ENCODE measurements at places on chromosomes 3 and 15.

DNA sequence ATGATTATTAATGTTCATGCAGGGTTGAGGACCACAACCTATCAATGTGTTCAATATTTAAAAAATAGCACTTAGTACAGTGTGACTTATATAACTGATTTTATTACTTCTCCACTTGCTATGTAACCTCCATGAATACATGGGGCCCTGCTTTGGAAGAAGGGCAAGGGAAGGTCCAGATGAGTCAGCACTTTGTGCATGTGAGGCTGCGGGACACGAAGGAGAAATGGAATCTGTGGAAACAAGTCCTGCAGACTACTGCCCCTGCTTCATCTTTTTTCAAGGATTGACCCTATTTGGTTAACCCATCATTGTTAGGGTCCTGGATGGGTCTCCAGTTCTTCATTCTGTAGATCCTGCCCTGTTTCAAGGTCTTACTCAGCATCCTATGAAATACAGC lies 1.6 kb downstream of the NXPE3 start:
- peak; percentile 86 for DNase-seq

- no peak for DNase-seq
Measured at GRCh38 chr3:78863306-78864203, 904.2 kb downstream of the ROBO1 start.

- DNase-seq = peak; percentile 58
Measured at GRCh38 chr15:88376574-88377174, 90.5 kb downstream of the MRPL46 start.

- peak; percentile 44 for DNase-seq
Measured at GRCh38 chr3:112199622-112200316, 66.7 kb upstream of the GCSAM start.

DNA sequence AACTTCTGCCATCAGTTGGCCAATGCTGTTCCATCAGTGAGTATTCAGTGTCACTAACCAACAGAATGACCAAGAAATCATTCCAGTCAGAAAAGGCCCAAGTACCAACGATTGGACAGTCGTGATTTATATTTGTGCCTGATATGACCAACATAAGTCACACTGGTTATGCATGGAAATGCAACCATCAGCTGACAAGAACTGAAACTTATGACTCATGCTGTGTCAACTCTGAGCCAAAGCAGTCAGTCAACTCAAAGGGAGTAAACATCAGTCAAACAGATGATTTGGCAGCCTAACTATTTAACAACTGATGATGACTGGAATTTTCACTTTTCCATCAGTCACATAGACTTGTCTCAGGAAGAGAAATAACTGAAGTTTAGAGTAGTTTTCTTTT lies 142.4 kb downstream of the ANXA2 start:
- peak; percentile 28 for DNase-seq

GRCh38 chr3:186102687-186103086 lies 6.2 kb downstream of the ETV5 start:
- no peak for DNase-seq

GRCh38 chr3:132595014-132595413 lies 2.1 kb upstream of the ACKR4 start:
- peak; percentile 68 for DNase-seq

DNA sequence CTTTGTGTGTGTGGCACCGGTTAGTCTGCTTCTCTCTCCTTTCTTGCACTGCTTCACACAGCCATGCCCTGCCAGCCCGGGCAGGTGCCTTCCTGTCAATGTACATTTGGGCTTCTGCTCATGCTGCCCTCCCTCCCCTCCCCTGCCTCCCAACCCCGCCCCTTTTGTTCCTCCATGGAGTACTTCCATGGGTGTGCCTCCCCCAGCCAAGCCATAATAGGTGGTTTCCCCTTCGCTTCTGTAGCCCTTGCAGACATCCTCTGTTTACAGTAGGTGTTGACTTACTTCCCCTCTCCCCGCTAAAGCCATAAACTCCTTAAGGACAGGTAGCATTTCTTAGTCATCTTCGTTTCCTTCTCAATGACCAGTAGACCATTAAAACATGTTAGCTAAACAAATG lies 31.8 kb upstream of the CRTC3 start:
- no peak for DNase-seq

- peak; percentile 6 for DNase-seq
Measured at GRCh38 chr3:37458162-37459120, 284.1 kb upstream of the LRRFIP2 start.

DNA sequence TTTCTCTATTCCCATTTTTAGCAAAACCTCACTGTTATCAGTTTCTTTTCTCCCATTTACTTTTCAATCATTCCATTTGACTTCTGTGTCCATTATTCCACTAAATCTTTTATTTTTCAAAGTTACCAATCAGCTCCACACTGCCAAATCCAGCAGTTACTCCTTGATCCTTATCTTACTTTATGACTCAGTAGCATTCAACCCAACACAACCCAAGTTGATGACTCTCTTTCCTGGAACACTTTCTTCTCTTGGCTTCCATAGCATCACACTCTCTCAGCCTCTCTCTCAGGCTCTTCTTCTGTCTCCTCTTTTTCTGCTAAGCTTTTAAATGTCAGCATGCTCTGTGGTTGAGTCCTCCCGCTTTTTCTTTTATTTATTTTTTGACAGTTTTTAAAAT lies 36.3 kb downstream of the RASGRP1 start:
- peak; percentile 54 for DNase-seq

GRCh38 chr15:78850352-78850751 lies 22.3 kb upstream of the MORF4L1 start:
- DNase-seq = no peak

GRCh38 chr15:36263666-36264065 lies 315.8 kb upstream of the CDIN1 start:
- peak; percentile 23 for DNase-seq

- no peak for DNase-seq
Measured at GRCh38 chr15:82181371-82181770, 81.2 kb downstream of the EFL1 start.

- DNase-seq = peak; percentile 82
Measured at GRCh38 chr3:12139111-12139511, 19.6 kb downstream of the TIMP4 start.

DNA sequence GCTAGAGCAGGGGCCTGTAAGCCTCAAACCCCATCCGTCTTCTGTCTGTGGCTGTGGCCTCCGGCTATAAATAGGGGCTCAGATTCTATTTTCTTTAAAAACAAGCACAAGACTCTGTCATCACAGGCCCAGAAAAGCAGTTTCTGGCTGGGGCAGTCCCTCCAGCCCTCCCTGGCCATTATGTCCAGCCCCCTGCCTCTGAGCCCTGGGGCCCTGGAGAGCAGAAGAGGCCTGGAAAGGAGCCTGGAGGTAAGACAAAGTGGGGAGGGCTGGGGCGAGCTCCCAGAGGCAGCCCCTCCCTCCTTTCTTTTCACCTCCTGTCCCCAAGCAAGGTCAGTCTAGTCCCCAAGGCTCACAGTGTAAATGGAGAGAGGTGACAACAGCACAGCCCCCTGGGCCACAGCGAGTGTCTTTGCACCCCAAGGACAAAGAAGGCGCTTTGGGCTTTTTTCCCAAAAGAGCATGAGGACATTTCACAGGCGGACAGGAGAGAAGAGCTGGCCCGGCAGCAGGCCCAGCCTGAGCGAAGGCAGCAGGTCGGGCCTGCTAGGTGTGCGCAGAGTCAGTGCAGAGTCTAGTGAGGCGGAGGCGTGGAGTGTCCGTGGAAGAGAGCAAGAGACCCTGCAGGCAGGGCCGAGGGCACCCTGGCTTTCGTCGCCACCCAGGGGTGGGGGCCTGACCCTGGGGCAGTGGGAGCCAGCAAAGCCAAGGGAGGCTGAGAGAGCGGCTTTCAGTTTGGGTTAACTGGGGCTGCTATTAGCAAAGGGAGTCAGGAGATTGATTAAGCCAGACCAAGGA lies 188.3 kb downstream of the TBC1D2B start:
- no peak for DNase-seq

DNA sequence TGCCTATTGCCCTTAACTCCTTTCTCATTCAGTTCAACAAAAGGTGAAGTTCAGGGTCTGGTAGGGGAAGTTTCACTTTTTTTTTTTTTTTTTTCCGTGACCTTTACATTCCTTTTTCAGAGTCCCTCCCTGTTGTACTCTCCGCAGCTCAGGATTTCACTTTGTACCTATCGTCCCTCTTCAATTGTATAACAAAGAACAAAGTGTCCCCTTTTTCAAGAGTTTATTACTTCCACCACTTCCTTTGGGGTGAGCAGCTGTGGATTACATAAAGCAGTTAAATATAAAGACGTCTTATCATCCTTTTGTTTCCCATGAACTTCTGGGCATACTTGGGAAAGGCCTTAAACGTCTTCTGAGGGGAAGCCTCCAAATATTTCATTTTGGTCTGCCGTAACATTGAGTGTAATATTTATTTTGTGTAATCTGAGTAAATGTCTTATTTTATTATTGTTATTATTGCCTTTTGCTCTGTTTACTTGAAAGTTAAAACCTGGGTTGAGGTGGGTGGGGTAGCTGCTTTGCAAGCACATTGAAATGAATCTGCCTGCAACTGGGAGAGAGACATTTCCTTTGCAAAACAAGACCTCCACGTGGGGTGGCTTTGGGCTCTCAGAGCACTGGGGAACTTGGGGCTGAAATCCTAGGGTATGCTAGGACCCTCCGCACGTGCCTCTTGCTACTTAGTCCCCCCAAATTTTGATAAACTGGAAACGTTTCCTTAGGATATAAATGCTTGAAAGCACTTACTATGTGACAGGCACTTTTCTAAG lies 169.4 kb downstream of the MCTP2 start:
- no peak for DNase-seq

DNA sequence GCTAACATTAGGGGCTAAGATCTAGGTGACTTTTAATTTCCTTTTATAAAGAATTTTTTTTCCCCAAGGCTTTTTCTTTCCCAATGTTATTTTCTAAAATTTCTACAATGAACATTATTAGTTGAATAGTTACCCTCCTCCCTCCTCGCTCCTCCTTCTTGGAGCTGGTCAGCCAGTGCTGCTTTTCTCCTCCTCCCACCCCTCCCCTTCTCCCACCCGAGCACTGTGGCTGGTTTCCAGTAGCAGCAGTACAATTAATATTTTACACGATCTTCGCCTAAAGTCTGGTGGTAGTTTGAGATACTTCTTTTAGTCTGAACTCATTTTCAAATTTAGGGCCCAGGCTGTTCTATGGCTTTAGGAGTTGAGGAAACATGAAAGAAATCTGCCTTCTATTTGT lies 41.6 kb downstream of the EEFSEC start:
- DNase-seq = no peak

DNA sequence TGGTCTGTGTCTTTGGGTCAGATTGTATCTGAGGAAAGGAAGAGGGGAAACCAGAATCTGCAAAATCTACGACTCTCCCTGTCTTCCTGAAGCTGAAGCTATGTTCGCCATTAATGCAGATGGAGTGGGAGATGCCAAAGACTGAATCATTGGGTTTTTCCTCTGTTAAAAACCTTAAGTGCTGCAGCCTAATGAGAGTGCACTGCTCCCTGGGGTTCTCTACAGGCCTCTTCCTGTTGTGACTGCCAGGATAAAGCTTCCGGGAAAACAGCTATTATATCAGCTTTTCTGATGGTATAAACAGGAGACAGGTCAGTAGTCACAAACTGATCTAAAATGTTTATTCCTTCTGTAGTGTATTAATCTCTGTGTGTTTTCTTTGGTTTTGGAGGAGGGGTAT lies 24.0 kb downstream of the RMDN3 start:
- DNase-seq = no peak

DNA sequence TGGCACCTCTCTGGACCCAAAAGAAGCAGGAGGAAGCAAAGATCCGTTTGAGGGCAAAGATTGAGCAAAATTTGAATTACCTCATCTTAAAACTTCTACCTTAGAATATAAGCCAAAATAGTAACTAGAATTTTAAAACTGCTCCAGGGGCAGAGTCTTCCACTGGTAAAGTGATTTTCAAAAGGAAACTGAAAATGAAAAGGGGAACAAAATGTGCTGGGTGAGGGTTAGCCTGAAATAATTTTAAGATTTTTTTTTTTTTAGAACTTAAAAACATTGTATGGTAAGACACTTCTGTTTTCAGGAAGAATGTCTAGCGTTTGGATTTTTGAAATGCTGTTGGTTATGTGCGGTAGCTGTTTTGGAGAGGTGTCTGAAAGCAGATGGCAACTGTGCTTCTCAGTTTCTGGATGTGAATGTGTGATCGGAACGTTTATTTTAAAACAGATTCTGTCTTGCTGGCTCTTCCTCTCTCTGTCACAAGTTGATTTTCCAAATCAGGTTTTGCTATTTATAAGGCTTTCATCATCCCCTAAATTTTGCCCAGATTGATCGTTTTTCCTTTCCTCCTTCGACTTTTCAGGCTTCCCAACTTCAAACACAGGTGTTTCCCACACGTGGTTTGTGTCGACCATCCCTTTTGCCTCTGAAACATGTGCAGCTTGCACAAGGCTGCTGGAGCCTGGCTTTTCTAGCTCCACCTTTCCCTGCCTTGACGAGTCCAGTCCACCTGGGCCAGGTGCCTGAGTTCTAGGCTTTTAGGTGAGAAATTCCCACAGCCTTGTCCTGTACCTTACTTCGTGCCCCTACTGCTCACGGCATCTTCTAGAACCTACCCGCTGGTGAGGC lies 3.3 kb downstream of the LRRK1 start:
- no peak for DNase-seq

- no peak for DNase-seq
Measured at GRCh38 chr15:28456476-28457395, 76.0 kb downstream of the GOLGA8G start.

DNA sequence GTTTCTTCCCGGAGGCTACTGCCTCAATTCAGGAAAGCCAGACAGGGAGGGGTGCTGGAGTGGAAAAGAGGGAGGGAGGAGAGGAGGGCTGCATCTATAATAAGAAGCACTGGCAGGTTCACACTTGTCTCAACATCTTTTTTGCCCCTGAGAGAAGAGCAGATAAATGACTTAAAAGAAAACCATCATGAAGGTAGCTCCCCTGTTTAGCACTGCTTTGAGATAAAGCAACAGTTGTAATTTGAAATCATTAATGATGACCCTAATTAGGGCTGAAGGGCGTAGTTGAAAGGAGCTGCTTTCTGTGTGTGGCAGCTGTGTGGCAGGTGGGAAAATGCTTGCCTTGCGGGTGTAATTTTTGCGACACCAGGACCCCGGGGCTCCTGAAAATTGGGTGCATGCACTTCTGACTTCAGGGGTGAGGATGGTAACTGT lies 222.8 kb upstream of the IL12A start:
- DNase-seq = no peak

GRCh38 chr3:16216373-16216935 lies 42.0 kb downstream of the GALNT15 start:
- DNase-seq = no peak

GRCh38 chr15:85063522-85064079 lies 81.9 kb downstream of the PDE8A start:
- no peak for DNase-seq

GRCh38 chr15:63236272-63236671 lies 41.1 kb upstream of the APH1B start:
- peak; percentile 89 for DNase-seq

GRCh38 chr3:123480428-123480827 lies 31.5 kb upstream of the ADCY5 start:
- no peak for DNase-seq

GRCh38 chr15:52680041-52680391 lies 828 bp upstream of the ATOSA start:
- DNase-seq = peak; percentile 38

GRCh38 chr3:138364356-138365252 lies 16.2 kb downstream of the MRAS start:
- no peak for DNase-seq

GRCh38 chr15:74458473-74458872 lies 2.5 kb downstream of the UBL7 start:
- no peak for DNase-seq
